GM23248 (cell line): ENCODE measurements at places on chromosomes 4 and X.

DNA sequence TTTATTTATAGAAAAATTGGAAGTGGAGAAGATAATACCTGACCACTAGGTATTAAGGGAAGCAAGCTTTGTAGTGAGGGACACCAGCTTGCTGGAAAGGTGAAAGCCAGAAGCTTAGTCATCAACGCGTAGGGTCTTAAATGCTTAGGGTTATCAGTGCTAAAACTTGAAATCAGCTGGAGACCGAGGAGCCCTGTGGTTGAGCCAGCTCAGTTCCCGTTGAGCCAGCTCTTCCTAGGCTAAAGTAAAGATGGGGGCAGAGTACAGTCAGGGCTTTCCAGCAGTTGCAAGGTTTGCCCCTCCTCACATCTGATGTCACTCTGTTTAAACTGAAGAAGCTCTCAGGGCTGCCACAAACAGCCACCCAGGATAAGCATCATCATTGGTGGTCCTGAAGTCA is 240.7 kb downstream of the DCLK2 start:
- no peak for DNase-seq

DNA sequence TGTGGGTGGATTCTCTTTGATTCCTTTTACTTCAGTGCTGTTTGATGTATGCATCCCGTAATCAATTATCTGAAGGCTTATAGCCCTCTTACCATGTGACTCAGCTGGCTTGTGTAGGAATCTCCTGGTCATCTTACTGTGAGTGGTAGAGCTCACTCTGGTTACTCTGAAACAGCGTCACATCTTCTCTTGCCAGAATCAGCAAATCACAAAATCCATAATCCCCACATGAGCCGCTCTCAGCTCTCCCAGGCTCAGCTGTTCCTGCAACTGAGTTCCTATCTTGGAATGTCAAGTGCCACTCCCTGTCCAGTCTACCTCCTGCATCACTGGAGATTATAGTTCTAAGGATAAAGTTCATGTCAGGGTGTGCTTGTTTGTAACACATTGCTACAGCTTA is 278.0 kb downstream of the FBXO8 start:
- no peak for DNase-seq

DNA sequence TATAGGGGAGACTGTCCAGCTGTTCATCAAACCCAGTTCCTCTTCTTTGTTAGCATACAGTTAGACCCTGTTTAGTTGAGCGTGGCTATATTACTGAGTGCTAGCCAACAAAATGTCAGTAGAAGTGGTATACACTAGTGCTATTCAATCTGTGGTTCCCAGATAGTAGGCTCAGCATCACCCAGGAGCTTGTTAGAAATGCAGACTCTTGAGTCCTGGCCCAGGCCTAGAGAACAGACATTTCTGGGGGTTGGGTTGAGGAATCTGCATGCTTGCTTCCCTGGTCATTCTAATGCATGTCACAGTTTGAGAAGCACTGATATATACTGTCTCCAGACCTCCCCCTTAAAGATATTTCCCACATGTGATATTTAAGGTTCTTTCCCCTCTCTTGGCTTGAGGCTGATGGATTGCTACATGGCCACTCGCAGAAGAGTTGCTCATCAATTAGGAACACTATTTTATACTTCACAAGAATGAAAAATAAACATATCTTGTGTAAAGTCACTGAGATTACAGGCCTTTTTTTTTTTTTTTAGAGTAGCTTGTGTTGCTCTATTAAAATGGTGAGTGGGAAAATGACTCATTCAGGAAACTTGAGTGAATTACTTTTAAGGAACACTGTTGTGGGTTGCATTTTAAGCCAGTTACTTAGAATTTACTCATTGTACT is 289.0 kb downstream of the STIM2 start:
- peak; percentile 65 for DNase-seq

DNA sequence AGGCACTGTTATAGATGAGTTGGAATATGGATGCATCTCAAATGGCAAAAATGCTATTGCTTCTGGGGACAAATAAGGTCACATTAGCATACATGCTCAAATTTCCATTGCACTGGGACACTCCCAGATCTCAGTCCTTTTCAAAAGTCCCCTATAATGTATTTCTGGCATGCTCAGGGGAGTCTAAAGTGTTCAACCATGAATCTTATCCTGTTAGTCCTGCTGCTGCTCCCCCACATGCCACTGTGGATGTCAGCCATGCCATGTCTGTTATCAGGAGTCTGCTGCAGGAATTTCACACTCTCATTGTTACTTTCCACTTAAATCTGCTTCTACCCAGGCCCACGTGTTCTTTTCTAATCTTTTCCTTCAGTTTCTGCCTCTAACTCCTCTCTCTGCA is 1000.6 kb downstream of the CCSER1 start:
- DNase-seq, result no peak

DNA sequence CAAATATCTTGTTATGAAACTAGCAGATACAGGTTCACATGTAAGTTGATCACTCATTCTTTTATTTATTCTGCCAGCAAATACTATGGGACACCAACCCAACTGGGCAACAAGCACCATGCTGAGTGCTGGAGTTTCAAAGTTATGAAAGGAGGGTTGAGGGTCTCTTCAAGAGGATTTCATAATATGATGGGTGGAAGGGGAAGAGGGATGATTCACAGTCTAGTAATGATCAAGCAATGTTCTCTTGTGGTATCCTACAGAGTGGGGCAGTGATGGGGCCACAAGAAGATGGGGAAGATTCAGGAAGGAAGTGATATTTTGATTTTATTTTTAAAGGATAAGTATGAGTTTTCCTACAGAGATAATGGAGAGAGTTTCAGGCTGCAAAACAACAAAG is 46.2 kb upstream of the TXK start:
- DNase-seq, result no peak
